ENCODE measurements at places on chromosomes 13 and 19.
A peak's percentile ranks its signal among the peaks of the same experiment; 100 is the strongest.

DNA sequence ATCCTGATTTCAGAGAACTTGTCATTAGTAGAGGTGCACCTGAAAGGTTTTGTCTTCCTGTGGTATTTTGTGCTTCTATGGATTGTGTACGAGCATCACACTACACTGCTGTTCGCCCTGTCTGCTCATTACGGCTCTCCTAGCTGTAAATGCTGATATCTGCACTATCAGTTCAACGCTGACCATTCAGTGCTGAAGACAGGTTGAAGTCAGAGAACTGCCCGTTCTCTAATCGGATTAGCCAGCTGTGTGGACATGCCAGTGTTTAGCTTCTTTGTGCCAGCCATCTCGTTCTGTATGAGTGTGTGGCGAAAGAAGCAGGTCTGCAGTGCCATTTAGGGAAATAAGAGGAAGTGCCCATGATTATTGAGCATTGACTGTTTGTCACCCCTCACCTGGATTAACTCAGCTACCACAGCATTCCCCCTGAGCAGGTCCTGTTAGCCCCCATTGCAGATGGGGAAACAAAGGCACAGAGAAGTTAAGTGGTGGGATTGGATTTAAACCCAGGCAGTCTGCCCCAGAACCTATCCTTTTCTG, 21.6 kb upstream of the C1QTNF9 start:
- no peak for DNase-seq

DNA sequence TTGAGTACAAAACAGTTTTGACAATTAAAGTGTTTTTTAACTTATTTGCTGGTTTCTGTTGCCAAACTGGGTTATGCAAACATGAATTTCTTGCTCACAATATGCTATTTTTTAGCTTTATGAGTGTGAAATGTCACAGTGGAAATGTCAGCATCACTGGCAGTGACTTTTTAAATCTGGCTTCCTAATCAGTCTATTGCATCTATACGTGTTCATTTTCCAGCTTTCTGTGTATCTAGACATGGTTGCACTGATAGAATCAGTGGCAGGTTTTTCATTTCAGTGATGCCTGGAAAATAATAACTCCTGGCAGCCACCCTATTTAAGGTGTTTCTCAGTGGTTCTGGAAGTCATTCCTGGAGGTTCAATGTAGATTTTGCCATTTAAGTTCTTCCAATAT, 146.7 kb downstream of the SLITRK6 start:
- DNase-seq: no peak

DNA sequence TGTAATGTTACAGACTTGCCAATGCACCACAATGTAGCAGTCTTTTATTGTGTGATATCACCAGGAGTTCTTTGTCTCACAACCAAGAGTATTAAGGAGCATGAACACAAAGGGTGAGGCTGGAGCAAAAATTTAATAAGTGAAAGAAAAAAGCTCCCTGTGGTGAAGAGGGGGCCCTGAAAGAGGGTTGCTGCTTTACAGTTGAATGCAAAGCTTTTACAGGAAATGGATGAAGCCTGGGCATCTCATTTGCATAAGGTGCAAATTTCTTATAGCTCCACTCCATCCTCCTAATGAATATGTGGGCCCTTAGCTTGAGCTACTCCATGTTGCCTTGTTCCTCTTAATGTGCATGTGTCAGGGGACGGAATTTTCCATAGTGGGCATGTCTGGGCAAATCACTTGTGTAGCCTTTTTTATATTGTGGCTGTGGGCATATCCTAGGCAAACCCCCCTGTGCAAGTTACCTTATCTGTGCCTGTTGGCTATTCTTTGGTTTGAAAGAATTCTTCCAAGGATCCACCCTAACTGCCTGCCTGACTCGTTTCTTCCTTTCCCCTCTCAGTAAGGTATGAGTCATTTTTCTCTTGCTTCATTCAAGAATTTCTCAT, 45.3 kb upstream of the TRPC4 start:
- DNase-seq: no peak

DNA sequence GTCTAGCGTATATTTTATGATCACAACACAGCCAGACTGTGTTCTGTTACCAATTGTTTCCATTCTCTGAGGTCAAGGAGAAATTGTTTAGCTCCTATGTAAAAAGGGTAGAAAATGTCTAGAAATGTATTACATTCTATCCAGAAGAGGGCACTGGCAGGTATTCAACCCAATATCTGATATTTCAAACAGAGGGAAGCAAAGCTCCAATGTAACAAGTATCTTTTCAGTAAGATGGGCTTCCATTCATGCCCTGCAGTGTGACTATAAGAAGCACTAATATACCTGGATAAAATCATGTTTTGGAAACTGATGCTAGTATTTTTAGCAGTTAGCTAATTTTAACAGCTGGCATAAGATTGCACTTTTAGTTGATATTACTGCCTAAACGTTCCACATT, 312.7 kb downstream of the FGF14 start:
- no peak for DNase-seq

DNA sequence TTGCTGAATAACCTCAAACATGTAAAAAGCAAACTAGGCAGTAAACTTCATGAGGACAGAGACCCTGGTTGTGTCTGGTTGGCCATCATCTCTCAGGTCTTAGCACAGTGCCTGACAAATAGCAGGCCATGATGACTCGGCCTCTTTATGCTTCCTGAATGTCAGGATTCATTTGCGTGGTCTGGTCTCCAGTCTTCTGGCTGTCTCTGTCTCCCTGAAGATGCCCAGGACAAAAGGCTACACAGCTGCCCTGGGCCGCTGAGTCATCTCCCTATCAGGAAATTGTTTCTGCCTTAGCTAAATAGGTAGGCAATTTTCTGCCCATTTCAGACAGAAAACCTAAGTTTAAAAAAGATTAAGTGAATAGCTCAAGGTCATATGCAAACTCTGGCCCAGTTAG, 84.1 kb upstream of the FNDC3A start:
- DNase-seq: no peak

DNA sequence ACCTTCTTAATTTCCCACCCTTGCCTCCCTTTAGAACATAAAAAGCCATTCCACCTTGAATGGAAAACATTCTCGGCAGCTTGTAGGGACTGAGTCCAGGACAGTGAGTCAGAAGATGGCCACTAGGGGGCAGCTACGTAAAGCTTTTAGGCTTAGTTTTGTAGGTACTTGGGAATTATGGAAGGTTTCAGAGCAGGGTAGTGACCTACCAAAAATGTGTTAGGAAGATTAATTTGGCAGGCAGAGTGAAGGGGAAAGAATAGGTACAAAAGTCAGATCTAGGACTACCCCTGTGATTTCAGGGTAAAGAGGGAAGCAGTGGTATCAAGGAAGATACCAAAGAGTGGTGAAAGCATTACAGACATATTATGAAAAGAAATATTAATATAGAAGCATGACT, 198.4 kb downstream of the NDFIP2 start:
- peak; percentile 12 for DNase-seq

- DNase-seq: no peak
Measured at GRCh38 chr19:2354670-2355069, 5.4 kb upstream of the TMPRSS9 start.

DNA sequence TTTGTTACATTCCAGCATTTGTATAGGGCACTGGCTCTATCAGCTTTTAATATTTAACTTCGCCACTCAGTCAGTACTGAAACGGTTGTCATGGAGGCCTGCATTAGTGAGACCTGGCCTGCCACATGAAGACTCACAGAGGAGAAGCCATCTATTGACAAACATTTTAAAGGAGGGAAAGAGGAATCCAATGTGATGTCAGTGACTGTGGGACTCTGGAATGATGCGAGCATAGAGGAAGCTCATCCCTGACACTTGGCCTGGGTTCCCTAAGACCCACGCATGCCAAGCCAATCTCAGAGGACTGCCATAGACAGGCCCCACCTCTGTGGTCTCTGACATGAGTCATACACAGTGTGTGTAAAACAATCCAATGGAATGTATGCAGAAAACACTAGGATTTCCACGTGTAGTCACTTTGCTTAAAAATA, 7.9 kb upstream of the DPY19L3 start:
- no peak for DNase-seq

DNA sequence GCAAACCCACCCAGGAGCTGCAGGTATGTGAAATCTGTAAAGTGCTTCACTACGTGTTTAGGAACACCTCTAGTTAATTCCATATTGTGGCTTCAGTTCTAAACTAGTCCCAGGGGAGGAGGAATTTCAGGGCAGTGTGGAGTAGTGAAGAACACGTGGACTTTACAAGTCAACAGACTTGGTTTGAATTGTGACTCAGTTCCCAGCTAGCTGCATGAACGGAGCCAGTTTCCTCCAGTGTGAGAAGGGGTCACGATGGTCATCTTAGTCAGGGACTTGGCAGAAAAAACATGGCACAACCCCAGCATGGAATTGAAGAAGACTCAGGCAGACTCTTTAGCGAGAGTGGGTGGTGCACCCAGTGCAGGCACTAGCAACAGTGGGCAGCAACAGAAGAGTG, 175.7 kb upstream of the UBL3 start:
- DNase-seq: no peak

GRCh38 chr19:51651216-51651846, 4.7 kb upstream of the SIGLEC14 start:
- DNase-seq: no peak

Data from stimulated activated effector memory CD8-positive, alpha-beta T cell treated with anti-CD3 and anti-CD28 coated beads, Interleukin-12 subunit alpha, Interleukin-12 subunit beta, amount 100 ng/mL, for 72 hours (primary cell).